ENCODE measurements at places on chromosomes 2 and 18. TPM values are rescaled to one million over a fixed set of nuclear protein-coding genes. Genes with fewer than 3 reads are reported as not detected.

The LYPD1 gene
- polyA plus RNA-seq: 0.02 TPM

DNA sequence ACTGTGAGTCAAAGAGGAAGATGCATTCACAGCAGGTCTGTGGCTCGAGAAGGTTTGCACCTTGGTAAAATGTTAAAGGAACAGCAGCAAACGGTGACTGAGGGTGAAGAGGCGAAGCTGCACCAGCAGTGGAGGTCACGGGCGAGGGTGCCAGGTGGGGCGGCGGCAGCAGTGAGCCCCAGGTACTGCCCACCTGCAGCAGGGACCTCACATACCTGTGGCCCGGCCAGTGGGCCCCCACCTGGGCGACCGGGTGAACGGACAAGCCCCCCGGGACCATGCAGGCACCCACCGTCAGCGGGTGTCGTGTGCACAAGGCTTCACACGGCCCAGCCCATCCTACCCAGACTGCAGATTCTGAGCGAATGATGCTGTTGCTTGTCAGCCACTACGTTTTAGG, 23.6 kb upstream of the KCNG2 start:
- no peak for DNase-seq

- no peak for DNase-seq
Observed at GRCh38 chr2:226580403-226580802, 219.2 kb downstream of the IRS1 start.

DNA sequence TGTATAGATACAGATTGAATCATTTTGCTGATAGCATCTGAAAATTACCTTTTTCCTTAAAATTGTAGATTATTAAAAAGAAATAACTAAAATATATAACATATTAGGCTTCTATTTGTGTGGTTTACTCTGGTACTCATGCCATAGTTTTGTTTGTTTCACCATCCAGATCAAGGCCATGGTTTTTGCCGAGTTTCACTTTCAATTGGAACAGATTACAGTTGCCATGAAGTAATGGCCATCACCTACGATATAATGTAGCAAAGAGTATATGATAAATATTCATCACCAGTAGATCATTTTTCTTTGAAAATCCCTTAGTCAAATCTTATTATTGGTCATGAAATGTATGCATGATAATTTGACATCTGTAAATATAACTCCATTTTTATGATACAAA, 11.9 kb upstream of the DNAH7 start:
- DNase-seq: no peak

GRCh38 chr2:217471319-217471718, 531.5 kb downstream of the TNS1 start:
- no peak for DNase-seq

The ADD2 gene
- polyA plus RNA-seq: not detected

GRCh38 chr18:78678318-78678695, 301.3 kb upstream of the SALL3 start:
- DNase-seq: no peak

GRCh38 chr2:2848198-2848597, 517.1 kb upstream of the MYT1L start:
- no peak for DNase-seq

DNA sequence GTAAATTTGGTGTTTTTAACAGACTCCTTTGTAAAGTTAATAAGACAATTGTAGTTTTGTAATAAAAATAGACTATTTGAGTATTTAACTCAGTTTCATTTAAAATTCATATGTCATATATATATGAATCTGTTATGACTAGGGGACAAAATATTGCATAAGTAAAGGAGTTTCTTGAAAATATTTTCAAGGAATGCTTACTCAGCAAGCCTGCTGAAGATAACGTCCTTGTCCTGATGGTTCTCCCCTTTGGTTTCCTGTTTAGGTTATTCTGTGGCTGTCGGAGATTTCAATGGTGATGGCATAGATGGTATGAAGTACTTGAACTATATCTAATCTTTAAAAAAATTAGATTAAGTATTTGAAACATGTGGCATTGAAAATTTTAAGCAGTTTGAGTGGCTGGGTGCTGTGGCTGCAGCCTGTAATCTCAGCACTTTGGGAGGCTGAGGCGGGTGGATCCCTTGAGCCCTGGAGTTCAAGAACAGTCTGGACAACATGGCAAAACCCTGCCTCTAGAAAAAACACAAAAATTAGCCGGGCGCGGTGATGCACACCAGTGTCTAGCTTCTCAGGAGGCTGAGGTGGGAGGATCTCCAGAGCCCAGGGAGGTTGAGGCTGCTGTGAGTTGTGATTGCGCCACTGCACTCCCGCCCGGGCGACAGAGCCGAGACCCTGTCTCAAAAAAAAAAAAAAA, 47.1 kb downstream of the ITGAV start:
- DNase-seq: no peak

All from keratinocyte (primary cell).